ENCODE measurements at places on chromosomes 16 and 17. TPM values are rescaled to one million over a fixed set of nuclear protein-coding genes. Genes with fewer than 3 reads are reported as not detected.

The CLCN7 gene
- 102 TPM for total RNA-seq

The ABCC12 gene
- total RNA-seq, result under 0.01 TPM

The OR4D2 gene
- not detected for total RNA-seq

The RFWD3 gene
- 19.6 TPM for total RNA-seq

The DNAH9 gene
- total RNA-seq, result 0.98 TPM

The TEX19 gene
- not detected for total RNA-seq

The RAI1 gene
- 50.7 TPM for total RNA-seq

The INPP5K gene
- total RNA-seq, result 110 TPM
